ENCODE measurements at places on chromosomes 12 and 14.
A peak's percentile ranks its signal among the peaks of the same experiment; 100 is the strongest.

- no peak for DNase-seq
Measured at GRCh38 chr12:81141217-81141616, 63.3 kb downstream of the ACSS3 start.

- DNase-seq: peak; percentile 33
Measured at GRCh38 chr14:26394150-26394810, 203.6 kb downstream of the NOVA1 start.

DNA sequence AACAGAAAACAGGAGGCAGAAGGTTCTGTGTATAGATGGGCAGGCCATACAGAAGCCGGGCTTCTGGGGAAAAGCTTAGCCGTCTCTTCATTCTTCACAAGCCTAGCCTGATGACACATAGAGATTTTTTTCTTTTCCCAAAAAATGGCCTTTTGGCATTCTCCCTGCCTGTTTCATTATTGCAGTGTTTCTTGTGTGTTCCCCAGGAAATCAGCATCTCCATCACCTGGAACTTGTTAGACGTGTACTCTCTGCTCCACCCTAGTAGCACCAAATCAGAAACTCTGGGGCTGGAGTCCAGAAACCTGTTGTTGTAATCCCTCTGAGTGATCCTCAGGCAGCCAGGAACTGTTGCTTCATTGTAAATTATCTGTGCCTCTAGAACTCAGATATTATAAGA, 388.1 kb downstream of the CCDC91 start:
- DNase-seq: no peak

DNA sequence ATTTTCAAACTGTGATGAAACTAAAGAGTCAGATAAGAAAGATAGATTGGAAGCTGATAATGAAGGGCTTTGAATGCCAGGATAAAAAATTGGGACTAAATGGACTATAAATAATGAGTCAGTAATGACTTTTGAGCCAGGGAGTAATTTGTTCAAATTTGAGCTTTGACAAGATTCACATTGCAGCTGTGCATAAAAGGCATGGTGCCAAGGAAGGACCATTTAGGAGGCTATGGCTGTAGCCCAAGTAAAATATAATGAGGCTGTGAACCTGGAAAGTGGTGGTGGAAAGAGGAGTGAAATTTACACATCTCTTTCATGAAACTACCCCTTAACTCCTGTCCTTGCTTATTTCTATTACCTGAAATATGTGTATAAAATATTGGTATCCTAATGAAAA, 218.5 kb downstream of the SLC6A15 start:
- no peak for DNase-seq

GRCh38 chr12:12201274-12201758, 65.5 kb downstream of the LRP6 start:
- no peak for DNase-seq

All from amniotic stem cell (primary cell).